ENCODE measurements at places on chromosomes 1 and 21.

DNA sequence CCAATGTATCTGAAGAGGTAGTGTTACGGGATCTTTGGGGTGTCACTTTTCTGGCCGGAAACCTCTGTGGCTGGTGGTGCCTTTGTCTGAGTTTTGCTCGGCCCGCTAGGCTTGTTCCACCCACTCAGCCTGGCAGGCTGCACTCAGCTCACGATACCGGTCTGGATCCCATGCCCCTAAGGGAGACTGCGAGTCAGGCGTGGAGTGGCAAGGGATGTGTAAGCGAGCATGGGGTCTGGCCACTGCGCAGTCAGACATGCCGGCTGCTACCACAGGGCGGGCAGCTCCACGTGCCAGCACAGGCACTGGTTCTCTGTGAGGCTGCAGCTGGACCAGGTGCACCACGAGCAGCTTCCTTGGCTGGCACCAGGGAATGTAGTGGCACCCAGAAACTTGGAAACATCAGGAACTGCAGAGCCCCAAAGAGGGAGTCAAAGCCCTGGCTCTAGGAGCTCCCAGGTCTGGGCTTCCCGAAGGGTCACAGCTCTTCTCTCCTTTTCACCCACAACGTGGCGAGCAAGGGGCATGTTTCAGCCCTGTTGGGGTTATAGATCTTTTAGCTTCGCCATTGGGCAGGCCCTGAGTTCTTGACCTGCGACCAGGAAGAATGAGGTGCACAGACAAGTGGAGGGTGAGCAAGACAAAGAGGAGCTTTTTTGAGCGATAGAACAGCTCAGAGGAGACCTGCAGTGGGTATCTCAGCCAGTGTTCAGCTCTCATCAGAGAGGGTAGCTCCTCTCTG is 23.8 kb upstream of the LRRC8C start:
- DNase-seq: no peak

GRCh38 chr1:98315309-98315708 is 346.2 kb upstream of the SNX7 start:
- DNase-seq: no peak

DNA sequence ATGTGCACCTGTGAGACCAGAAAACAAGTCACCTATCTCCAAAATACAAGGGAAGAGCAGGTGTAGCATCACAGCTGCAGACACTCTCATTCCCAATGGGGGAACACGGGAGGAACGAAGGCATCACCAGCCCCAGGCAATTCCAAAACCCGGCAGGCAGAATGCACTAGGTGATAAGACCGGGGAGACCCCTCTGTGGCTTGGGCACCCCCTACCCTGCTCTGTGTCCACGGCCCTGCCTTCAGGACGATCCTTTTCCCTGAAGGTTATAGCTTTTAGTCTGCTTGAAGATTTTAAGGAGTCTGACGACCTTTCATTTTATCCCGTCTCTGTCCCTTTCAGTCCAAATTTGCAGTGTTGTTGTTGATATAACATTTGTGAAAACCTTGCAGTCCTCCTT is 19.2 kb downstream of the TRPM2 start:
- no peak for DNase-seq

DNA sequence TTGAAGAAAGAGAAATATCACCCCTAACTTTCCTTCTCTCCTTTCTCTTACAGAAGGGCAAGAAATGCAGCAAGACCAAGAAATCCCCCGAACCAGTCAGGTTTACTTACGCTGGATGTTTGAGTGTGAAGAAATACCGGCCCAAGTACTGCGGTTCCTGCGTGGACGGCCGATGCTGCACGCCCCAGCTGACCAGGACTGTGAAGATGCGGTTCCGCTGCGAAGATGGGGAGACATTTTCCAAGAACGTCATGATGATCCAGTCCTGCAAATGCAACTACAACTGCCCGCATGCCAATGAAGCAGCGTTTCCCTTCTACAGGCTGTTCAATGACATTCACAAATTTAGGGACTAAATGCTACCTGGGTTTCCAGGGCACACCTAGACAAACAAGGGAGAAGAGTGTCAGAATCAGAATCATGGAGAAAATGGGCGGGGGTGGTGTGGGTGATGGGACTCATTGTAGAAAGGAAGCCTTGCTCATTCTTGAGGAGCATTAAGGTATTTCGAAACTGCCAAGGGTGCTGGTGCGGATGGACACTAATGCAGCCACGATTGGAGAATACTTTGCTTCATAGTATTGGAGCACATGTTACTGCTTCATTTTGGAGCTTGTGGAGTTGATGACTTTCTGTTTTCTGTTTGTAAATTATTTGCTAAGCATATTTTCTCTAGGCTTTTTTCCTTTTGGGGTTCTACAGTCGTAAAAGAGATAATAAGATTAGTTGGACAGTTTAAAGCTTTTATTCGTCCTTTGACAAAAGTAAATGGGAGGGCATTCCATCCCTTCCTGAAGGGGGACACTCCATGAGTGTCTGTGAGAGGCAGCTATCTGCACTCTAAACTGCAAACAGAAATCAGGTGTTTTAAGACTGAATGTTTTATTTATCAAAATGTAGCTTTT is 2.4 kb downstream of the CCN1 start:
- DNase-seq: no peak

GRCh38 chr1:196651079-196651478 is 764 bp upstream of the CFH start:
- no peak for DNase-seq

GRCh38 chr1:189424746-189425331 is 1052.8 kb downstream of the BRINP3 start:
- DNase-seq: no peak

All from liver (tissue), 10 donors.